ENCODE measurements at places on chromosomes 7 and 10.

DNA sequence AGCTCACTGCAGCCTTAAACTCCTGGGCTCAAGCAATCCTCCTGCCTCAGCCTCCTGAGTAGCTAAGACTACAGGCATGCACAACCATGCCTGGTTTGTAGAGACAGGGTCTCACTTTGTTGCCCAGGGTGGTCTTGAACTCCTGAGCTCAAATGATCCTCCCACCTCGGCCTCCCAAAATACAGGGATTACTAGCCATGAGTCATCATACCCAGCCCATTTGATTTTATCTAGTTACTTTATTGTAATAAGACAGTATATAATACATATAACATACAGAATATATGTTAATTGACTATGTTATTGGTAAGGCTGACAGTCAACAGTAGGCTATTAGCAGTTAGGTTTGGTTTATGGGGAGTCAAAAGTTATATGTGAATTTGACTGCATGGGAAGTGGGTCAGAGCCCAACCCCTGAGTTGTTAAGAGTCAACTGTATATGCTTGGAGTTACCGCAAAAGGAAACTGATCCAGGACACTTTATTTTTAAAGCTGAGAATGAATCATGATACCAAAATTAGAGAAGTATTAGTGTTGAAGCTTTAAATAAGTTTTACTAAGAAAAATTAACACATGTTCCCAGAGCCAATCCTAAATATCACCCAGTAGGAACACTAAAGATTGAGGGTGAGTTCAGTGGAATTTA, 20.7 kb upstream of the KMT2E start:
- DNase-seq, result no peak

DNA sequence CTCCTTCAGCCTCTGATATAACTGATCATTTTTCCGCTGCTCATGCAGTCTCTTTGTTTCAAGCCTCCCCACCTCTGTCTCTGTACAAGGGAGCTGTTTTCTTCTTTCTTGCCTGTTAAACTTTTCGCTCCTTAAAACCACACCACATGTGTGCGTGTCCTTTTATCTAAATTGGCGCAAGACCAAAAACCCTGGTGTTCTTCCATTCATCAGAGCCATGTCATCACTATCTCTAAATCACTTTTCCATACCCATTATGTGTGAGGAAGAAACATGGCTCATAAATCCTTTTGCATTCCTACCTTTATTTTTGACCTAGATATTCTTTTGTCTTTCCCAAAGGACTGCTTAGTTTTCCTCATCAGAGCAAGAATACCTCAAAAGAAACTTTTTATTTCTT, 239.0 kb upstream of the IMMP2L start:
- DNase-seq, result no peak

DNA sequence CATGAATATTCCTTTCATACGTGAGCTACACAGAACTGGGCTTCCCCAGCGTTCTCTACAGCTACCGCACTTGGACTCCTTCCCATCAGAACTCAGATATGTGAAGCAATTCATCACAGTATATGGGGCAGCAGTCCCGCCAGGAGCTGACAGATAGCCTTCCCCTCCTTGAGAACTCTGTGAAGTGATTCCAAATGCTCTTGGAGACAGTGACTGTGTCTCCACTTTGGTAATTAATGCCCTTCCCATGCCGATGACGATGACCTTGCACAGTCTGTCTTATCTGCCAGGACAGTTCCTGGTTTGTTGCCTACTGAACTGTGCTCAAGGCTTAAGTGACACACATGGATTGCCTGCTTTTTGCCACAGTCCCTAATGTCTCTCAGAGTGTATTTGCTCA, 75.0 kb upstream of the AFAP1L2 start:
- no peak for DNase-seq

- DNase-seq, result peak; percentile 85
These were observed 42.9 kb upstream of the BHLHA15 start for GRCh38 chr7:98168181-98168903.

DNA sequence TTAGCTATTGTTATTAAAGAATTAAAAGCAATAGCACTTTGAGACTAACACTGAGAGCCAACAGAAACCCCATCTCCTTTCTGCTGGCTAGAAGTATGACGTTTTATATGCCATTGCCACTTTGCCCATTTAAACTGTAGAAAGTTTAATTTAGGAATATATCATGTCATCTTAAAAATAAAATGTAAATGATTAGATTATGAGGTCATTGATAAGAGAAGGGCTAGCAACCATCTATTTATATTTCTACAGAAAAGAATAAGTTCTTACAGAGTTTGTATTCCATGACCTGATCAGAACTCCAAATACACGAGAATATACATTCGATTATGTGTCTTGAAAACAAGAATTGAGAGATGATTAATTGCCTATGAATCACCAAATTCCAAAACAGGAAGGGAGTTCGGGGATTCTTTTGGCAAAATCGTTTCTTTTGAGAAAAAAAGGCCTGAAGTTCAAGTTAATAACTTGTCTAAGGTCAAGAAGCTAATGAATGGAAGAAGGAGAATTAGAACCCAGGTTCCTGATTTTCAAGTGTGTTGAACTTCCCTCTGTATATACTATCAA, 227.0 kb downstream of the TRIL start:
- no peak for DNase-seq

DNA sequence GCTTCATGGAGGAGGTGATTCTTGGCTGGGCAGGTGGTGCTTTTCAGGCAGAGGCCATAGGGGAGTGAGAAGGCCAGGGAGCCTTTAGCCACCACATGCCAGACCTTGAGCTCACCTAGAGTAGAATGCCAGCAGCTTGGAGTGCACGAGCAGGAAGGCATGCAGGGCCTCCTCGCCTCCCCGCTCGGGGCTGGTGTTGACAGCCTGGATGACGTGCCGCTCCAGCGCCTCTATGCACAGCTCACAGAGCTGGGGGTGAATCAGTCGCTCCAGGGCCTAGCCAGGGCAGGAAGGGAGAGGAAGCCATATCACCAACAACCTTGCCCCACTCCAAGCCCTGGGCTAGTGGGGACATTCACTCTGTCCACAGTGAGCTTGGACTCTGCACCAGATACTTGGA, 15.7 kb downstream of the HPS1 start:
- DNase-seq, result no peak

DNA sequence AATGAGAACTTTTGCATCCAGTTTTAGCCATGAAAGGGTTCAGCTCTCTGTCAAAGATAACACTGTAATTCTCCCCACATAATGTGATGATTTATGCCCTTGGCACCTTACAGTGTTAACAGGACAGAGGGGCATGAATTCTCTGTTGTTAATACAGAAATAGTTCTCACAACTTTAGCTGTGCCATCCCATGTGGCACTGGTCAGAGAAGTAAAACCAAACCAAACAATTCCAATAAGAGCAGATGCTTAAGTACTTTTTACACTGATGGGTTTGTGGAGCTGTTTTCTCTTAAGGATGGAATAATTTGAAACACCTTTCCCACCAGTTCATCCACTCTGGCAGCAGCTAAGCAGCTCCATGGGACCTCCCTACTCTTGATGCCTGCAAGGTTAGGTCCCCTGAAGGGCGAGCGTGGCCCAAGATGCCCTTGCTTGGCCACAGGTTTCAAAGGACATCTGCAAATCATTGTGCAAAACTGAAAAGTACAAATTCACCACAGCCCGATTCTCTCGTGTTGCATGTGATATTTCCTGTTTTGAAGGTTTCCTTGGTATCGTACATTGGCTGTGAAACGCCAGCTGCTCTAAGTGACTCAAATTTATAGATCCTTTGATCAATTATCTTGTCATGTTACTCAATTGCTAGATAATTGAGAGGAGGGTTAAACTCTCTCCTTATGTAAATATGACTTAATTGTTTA, 82.5 kb upstream of the CREB5 start:
- no peak for DNase-seq

GRCh38 chr10:551373-552252, 137.9 kb downstream of the DIP2C start:
- DNase-seq, result no peak

- peak; percentile 17 for DNase-seq
These were observed 15.3 kb downstream of the SFRP4 start for GRCh38 chr7:37901236-37901827.

- DNase-seq, result no peak
These were observed 222.3 kb downstream of the KIF20B start for GRCh38 chr10:89923661-89924060.

GRCh38 chr10:131009791-131010190, 301.7 kb downstream of the TCERG1L start:
- DNase-seq, result no peak

DNA sequence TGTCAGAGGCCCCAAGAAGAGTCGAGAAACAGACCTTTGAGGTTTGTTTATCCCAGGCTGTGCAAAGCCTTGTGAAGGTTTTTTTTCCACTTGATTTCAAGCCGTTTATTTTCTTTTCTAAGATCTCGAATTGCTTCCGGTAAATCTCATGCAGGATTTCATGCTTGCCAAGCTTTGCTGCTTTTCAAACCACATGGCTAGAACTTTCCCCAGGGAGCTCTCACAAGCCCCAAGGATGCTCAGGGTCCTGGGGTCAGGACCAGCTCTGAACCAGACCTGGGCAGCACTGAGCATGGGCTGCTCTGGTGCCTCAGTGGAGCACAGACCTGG, 48.0 kb upstream of the AQP1 start:
- DNase-seq, result no peak

DNA sequence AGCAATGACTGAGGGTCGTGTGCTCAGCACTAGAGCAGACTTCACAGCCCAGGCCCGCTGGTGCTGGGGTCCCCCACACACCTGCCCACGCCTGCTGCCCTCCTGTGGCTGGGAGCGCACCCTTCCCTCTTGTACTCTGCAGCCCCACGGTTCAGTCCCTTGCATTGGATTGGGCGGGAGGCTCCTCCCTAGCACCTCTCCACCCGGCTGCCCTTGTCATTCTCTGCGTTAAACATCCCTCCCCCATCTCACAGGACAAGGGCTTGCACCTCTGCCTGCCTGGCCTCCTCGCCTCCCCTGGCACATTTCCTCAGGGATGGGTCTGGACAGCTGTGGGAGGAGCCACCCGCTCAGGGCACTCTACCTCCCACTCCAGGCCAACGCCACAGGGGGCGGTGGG, 68.6 kb downstream of the ALOX5 start:
- DNase-seq, result no peak

DNA sequence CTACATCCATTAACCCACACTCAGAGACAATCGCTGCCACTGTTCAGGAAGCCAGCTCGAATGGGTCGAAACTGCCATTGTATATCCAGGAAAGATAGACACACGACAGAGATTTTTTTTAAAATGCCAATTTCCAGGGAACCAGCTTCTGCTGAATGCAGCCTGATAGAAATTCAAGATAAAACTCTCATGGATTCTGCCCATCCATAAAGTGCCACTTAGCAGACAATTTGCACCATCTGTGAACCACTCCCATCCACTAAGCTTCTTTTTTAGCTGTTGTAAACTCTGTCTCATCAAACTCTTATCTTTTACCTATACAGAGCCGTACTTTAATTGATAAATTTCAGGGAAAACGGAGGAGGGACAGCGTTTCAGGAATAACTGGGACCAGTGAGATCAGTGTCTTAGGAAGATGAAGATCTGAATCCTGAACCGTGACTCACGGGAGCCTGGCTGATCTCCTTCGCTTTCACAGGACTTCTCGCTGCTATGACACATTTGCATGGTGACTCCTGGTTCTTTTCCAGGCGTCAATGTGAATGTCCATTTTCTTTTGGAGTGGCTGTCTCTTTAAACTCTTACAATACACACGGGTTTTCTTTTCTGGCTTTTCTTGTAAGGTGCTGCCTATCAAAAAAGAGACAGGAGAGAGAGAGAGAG, 103.4 kb downstream of the FAM204A start:
- no peak for DNase-seq

- DNase-seq, result peak; percentile 17
These were observed 663 bp downstream of the HERPUD2 start for GRCh38 chr7:35694161-35694783.

- DNase-seq, result no peak
These were observed 13.4 kb upstream of the ERCC6 start for GRCh38 chr10:49552277-49552676.

DNA sequence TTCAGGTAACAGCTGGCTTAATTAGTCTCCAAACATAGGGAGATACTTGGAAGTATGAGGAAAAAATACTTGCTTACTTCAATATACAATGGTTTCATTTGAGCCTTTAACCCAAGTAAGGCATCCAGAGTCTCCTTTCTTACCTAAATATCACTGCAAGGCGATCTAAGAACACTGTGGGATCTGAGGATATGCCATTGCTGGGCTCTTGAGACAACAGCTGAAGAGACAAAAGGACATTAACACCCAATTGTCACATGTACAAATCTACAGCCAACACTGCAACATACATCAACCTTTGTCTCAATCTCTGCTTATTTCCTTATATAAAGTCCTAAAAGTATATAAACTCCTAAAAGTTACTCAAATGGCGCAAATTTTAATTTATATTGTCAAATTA, 44.4 kb downstream of the IRF5 start:
- no peak for DNase-seq

DNA sequence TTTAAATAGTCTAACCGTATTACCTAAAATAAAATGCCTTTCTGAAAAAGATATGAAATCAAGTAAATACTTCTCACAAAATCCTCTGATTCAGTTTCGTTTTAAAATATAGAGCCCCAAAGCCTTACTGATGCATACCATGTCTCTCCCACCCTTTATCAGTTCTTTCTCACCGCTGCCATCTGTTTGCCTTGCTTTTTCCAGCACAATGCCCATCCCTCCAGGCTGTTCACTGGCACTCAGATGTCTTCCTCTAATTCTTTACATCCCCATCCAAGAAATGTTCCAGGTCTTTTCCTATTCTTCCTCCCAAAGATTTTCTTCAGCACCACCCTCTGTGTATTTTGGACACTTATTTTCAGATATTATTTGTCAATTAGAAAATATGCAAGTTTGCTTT, 116.5 kb upstream of the LRRN3 start:
- no peak for DNase-seq

- DNase-seq, result no peak
These were observed 962 bp upstream of the SLC26A4 start for GRCh38 chr7:107659666-107660065.

- DNase-seq, result no peak
These were observed 53.3 kb upstream of the KCTD7 start for GRCh38 chr7:66575398-66575797.

GRCh38 chr7:3585826-3586225, 284.8 kb downstream of the SDK1 start:
- DNase-seq, result no peak

DNA sequence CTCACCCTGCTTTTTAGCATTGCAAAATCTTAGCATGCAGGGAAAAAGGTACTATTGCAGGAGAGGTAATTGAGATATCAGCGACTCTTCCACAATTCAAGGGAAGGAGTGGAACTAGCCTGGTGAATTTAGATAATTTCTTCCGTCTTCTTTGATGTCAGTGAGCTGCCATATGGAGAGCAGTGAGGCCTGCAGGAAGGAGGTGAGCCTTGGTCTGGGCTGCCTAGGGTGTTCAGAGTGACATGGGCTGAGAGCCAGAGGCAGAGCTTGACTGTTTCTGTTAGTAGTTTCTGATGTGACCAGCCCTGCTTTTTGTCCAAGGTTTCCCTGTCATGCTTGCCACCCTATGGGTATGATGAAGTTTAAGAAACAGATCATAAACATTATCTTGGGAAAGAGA, 28.6 kb downstream of the KAT6B start:
- no peak for DNase-seq

- peak; percentile 80 for DNase-seq
These were observed 252.6 kb downstream of the CELF2 start for GRCh38 chr10:11270135-11270857.

GRCh38 chr10:49115015-49115795, at the start of gene VSTM4:
VSTM4 (minus strand) TSS chr10:49115522; CDS start chr10:49115485, 37 bp downstream.
- peak; percentile 61 for DNase-seq

- DNase-seq, result no peak
These were observed 64.4 kb upstream of the AHR start for GRCh38 chr7:17234030-17234397.

GRCh38 chr7:24756545-24757352, 515 bp downstream of the GSDME start:
- no peak for DNase-seq
